Cardiac fibroblast (primary cell): ENCODE measurements at places on chromosomes 2 and 18.

GRCh38 chr2:203623661-203624060 is 82.8 kb upstream of the CD28 start:
- peak; percentile 15 for DNase-seq

DNA sequence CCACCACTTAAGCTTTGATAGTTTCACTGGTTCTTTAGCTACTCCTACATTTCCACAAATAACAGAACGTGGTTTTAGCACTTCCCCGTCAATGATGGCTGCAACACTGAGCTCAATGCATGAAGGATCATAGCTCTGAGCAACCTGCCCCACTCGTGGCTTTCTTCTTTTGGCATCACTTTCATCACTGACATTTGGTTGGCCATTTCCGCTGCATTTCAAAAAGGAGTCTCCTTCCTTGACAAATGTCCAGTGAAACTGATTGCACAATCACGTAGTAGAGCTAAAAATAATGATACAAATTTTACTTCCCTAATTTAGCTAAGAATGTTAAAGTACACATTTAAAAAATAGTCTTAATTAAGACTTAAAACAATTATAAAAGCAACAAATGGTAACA is 205.2 kb upstream of the HDAC4 start:
- no peak for DNase-seq

DNA sequence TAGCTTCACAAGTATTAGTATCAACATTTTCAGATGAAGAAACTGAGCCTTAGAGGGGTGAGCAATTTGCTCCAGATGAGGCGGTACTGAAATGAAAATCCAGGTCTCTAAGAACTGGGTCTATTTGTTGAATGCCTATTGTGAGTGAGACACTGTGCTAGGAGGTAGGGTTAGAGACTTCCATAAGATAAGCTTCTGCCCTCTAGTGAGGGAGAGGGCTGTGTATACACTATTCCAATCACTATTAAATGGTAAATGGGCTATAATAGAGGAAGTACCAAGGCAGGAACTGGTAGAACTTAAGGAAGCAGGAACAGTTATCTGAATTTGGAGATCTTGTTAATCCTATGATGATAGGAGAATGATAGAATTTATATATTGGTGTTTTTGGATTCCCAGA is 23.6 kb upstream of the GLS start:
- DNase-seq, result no peak

- DNase-seq, result peak; percentile 9
Measured at GRCh38 chr2:224359569-224359968, 42.3 kb downstream of the FAM124B start.

DNA sequence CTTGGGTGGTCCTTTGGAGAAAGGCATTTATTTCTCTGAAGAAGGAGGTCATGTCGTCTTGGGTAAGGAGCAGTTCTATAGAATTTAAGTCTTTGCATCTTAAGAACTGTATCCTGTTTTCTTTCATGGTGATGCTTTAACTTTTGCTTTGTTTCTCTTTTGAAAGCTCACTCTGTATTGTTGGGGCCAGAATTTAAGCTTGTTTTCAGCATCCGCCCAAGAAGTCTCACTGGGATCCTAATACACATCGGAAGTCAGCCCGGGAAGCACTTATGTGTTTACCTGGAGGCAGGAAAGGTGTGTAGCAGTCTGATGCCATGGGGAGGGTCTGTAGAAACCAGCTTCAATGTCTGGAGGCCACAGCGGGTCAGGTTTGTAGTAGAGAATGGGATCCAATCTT is 64.7 kb upstream of the TTC39C start:
- no peak for DNase-seq

- no peak for DNase-seq
Measured at GRCh38 chr18:3584266-3584861, 134.4 kb downstream of the TGIF1 start.

- DNase-seq, result peak; percentile 93
Measured at GRCh38 chr2:1731447-1731962, 12.8 kb downstream of the PXDN start.

DNA sequence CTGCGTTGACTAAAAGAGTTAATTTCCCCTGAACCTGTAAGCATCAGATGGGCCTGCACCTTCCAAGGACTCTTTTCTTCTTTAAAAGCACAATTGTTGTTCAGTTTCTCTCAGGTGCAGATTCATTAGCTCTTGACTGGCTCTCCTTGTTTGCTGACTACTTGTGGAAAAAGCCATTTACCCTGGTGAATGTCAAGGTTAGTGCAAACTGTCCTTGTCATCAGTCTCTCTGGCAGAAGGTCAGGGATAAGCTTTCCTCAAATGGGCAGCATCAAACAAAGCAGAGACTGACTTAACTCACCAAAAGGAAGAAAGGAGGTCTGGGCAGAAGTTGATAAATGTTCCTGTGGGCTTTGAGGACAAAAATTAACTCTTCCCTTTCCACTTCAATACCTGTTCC is 922.7 kb downstream of the BCL11A start:
- DNase-seq, result no peak

- peak; percentile 64 for DNase-seq
Measured at GRCh38 chr18:36464126-36464651, 166.7 kb downstream of the FHOD3 start.
